ENCODE measurements at places on chromosomes 4 and X. TPM values are rescaled to one million over a fixed set of nuclear protein-coding genes. Genes with fewer than 3 reads are reported as not detected.

The RPL39 gene
- total RNA-seq: 4,891 TPM

The FMR1NB gene
- total RNA-seq: not detected

The SOX3 gene
- total RNA-seq: not detected

The CPZ gene
- total RNA-seq: 0.21 TPM

The ACE2 gene
- not detected for total RNA-seq

The HELT gene
- total RNA-seq: not detected

The ABCG2 gene
- total RNA-seq: 18.3 TPM

The FAM193A gene
- 9.0 TPM for total RNA-seq

The TMEM150C gene
- 1.3 TPM for total RNA-seq

The F11 gene
- total RNA-seq: not detected

The MAGEA12 gene
- total RNA-seq: 0.17 TPM

The HMX1 gene
- 0.10 TPM for total RNA-seq

The GBA3 gene
- total RNA-seq: not detected

The MAGED2 gene
- total RNA-seq: 80.8 TPM

The MGAT4D gene
- total RNA-seq: not detected

The SUPT20HL2 gene
- total RNA-seq: not detected

The SOWAHD gene
- 0.21 TPM for total RNA-seq

The HPRT1 gene
- total RNA-seq: 103 TPM

The SLC7A11 gene
- total RNA-seq: 27.5 TPM

The DIPK2B gene
- total RNA-seq: not detected

The GLA gene
- total RNA-seq: 189 TPM

The DGKQ gene
- 5.2 TPM for total RNA-seq

The FANCB gene
- total RNA-seq: 3.5 TPM

The KDM5C gene
- total RNA-seq: 57.0 TPM

The TLR7 gene
- total RNA-seq: not detected

The GLRA2 gene
- not detected for total RNA-seq

The AVPR2 gene
- total RNA-seq: not detected

The KIT gene
- total RNA-seq: not detected

The AFP gene
- 2.2 TPM for total RNA-seq

The GLRA3 gene
- not detected for total RNA-seq

The CLNK gene
- not detected for total RNA-seq

The SSX2B gene
- total RNA-seq: not detected

The IL13RA1 gene
- 49.6 TPM for total RNA-seq

The DCAF16 gene
- total RNA-seq: 6.3 TPM

The GNRHR gene
- not detected for total RNA-seq

The RNF212 gene
- total RNA-seq: 2.2 TPM

The CPXCR1 gene
- not detected for total RNA-seq

The CFAP99 gene
- total RNA-seq: 0.05 TPM

The SFRP2 gene
- total RNA-seq: not detected

The FGFBP2 gene
- 0.15 TPM for total RNA-seq

The MAB21L2 gene
- not detected for total RNA-seq

The SLC39A8 gene
- 10.5 TPM for total RNA-seq

The TMEM255A gene
- total RNA-seq: 0.08 TPM

The SLITRK2 gene
- not detected for total RNA-seq

The ZFP92 gene
- total RNA-seq: 0.54 TPM

The UGT2B15 gene
- total RNA-seq: 0.07 TPM

The XAGE5 gene
- not detected for total RNA-seq

The UGT2A2 gene
- total RNA-seq: not detected

The PAK3 gene
- total RNA-seq: not detected

The GSTCD gene
- 5.1 TPM for total RNA-seq

The AR gene
- total RNA-seq: 3.1 TPM

The ZNF518B gene
- total RNA-seq: 3.4 TPM

The HTN3 gene
- not detected for total RNA-seq
